Activated effector memory CD4-positive, alpha-beta T cell treated with anti-CD3 and anti-CD28 coated beads, Interleukin-2, amount 50 U/mL, for 16 hours (primary cell): ENCODE measurements at places on chromosomes 16 and 17.

GRCh38 chr17:58050966-58051365 lies 32.3 kb upstream of the DYNLL2 start:
- no peak for DNase-seq

GRCh38 chr17:35890774-35891155 lies 10.6 kb upstream of the CCL5 start:
- peak; percentile 66 for DNase-seq

DNA sequence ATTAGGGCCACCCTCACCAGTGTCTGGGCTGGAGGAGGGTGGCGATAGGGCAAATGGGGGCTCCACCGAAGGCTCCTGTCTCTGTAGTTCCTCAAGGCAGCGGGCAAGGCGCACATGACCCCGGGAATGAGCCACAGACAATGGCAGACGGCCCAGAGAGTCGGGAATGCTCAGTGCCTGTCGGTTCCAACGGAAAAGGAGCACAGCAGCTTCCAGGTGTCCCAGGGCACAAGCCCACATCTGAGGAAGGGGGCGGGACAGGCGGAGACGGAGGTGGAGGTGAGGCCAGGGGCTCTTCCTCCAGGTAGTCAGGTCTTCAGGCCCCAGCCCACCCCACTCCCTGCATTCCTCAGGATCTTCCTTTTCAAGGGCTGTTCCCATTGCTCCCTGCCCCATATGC lies 5.1 kb upstream of the SPAG7 start:
- no peak for DNase-seq

GRCh38 chr17:37168731-37169353 lies 206.9 kb upstream of the C17orf78 start:
- DNase-seq, result no peak

DNA sequence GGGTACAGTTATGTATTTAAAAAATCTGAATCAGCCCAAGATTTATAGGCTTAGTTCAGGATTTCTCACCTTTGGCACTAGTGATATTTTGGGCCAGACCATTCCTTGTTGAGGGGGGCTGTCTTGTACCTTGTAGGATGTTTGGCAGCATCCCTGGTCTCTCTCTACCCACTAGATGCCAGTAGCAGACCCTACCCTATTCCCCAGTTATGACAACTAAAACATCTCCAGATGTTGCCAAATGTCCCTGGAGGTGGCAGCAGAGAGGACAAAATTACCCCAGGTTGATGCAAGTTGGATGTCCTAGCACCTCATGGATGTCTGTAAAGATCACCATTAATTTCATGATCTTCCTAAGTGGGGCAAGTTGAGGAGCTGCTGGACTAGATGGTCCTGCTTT lies 45.8 kb downstream of the SYT17 start:
- no peak for DNase-seq

GRCh38 chr17:55625521-55625920 lies 97.1 kb downstream of the TMEM100 start:
- no peak for DNase-seq

DNA sequence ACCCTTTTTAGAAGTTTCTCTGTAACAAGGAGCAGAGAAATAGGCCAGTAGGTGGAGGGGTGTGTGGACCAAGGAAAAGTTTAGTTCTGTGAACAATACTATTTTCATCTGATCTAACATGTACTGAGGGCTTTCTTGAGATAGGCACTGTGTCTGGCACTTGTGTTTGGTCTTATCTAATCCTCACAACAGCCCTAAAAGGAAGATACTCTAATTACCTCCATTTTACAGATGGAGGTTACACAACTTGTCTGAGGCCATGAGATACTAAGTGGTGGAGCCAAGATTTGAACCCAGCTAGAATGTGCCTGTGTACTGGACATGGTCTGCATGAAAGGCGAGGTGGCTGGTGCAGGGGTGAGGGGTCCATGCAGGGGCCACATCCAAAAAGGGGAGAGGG lies 4.5 kb downstream of the TNFSF12 start:
- DNase-seq, result no peak

GRCh38 chr17:47898241-47898640 lies 2.2 kb downstream of the SP2 start:
- DNase-seq, result no peak

DNA sequence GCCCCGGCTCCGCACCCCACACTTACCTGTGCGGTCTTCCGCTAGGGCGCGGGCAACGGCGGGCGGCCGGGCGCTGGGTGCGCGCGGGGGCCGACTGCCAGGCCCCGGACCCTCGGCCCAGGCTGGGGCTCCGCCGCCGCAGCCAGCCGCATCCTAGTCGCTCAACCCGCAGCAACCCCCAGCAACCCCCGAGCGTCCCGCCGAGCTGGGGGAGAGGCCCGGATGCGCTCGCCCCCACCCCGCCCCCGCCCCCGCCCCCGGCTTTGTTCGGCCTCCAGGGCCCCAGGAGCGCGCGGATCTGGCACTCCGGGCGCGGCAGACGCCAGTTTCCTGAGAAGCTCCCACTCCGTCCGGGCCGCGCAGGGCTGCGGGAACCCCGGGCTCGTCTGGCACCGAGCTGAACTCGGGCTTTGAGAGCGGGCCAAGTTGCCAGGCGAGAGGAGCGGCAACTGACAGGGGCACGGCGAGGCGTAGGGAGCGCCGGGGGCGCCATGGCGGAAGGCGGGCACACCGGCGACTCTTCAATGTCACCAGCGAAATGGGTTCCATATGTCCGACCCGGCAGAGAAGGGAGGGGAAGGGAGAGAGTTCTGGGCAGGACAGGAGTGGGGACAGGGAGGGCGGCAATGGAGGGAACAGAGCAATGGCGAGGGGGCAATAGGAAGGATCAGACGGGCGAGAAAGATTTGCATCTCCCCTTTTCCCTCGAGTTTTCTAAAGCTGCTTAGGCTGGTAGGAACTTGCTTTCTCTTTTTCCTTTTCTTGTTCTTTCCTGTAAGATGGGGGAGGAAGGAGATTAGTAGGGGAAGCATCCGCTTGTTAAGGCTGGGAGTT lies 13.7 kb downstream of the HOXB4 start:
- DNase-seq, result no peak

GRCh38 chr17:17191961-17192381 lies 14.2 kb downstream of the PLD6 start:
- DNase-seq, result no peak

GRCh38 chr17:78046923-78047322 lies 81.6 kb downstream of the TMC6 start:
- DNase-seq, result no peak

DNA sequence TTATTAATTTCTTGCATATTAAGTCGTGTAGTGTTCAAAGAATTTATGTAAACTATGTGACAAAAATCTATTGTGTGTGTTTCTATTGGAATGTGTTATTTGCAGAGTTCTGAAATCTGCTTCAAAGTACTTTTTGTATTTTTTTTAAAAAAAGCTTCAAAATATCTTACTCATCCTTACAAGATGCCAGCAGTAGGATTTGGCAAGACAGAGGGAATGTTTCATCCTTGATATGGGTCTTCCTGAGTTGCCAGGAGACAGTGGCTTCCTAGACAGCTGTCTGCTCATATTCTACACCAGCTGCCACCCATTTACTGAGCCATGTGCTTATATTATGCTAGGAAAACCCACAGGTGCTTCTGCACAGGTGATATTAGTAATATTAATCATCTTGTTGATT lies 36.4 kb downstream of the EFCAB5 start:
- DNase-seq, result no peak

DNA sequence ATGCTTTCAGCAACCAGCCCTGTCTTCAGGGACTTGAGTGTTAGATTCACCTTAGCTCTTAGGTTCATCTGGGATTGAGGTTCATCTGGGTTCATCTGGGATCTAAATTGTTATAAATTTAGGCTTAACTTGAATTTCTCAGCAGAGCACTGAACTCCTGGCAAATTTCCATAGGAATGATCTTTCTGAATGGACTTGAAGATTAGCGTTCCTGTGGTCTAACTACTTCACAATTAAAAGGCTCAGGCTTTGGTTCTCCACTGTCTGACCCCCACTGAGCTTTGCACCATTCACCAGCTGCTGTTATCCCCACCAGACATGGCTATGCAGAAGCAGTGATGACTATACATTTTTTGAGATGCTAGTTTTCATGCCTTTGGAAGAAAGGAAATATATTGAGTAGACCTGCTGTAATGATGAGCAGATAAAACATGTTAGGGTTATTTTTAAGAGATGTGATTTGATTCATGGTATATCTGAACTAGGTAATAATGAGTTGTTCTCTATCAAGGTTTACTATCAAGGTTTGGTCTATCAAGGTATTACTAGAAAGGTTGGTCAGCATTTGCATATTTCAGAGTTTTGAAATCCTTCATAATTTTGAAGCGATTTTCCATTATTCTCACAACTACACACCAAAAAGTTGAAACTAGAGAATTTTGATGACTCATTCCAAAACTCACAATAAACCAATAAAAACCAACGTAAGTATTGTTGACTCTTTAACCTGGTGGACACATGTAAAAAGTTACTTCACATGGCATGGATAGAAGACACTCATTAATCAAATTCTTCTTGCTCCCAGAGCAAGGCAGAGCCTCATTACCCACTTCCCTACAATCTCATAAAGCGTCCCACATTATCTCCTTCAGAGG lies 71.7 kb downstream of the SNX11 start:
- no peak for DNase-seq

GRCh38 chr16:3650631-3651265 lies 3.7 kb upstream of the DNASE1 start:
- peak; percentile 19 for DNase-seq

- DNase-seq, result no peak
Observed at GRCh38 chr16:86046667-86047270, 147.8 kb downstream of the IRF8 start.

DNA sequence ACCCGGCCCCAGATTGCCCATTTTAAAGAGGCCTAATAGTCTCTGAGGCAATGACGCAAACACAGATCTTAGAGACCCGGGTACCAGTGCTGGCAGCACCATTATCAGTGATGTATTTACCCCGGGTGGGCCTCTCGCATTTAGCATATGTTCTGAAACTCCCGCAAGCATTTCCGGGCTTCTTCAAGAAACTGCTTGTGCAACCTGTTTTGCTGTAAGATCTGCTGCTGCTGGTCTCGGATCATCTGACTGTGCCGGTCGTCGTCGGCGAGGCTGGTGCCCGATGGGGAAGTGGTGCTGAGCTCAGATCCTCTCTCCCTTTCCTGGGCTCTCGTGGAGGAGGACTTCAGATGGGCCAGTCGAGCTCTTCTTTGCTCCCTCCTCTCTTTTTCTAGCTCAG lies 12.5 kb downstream of the CEP295NL start:
- peak; percentile 77 for DNase-seq

DNA sequence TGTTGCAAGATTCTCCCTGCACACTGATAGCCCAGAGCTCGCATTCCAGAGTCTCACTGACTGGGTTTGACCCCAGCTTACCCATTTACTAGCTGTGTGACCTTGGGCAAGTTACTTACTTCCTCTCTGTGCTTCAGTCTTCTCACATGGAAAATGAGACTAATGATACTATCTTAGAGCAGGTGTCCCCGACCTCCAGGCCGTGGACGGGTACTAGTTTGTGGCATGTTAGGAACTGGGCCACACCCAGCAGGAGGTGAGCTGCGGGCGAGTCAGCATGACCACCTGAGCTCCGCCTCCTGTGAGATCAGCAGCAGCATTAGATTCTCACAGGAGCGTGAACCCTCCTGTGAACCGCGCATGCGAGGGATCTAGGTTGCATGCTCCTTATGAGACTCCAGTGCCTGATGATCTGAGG lies 15.8 kb downstream of the ANKFY1 start:
- no peak for DNase-seq

- no peak for DNase-seq
Observed at GRCh38 chr17:66665194-66665593, 169.7 kb upstream of the CACNG5 start.

- DNase-seq, result peak; percentile 88
Observed at GRCh38 chr17:80991645-80992076, at the start of gene CHMP6. Gene CHMP6, plus strand, starts transcription at chr17:80991841. Its CDS starts 78 bp downstream, at chr17:80991919.

DNA sequence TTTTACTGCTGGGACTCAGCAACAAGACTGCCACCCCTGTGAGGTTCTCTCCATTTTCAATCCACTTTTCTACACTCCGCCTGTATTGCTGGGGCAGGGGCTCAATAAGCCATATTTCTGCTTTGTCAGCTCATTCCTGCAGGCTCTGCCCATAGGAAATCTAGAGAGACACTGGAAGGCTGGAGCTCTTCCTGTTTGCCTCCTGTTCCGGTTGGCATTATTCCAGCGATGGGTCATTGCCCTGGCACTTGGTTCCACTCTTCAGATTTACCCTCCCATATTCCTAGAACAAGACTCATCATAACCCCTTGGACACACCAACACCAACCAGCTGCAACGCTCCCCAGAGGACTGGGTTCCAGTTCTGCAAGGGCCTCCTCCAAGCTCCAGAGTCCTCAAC lies 210.4 kb downstream of the CA10 start:
- DNase-seq, result no peak

DNA sequence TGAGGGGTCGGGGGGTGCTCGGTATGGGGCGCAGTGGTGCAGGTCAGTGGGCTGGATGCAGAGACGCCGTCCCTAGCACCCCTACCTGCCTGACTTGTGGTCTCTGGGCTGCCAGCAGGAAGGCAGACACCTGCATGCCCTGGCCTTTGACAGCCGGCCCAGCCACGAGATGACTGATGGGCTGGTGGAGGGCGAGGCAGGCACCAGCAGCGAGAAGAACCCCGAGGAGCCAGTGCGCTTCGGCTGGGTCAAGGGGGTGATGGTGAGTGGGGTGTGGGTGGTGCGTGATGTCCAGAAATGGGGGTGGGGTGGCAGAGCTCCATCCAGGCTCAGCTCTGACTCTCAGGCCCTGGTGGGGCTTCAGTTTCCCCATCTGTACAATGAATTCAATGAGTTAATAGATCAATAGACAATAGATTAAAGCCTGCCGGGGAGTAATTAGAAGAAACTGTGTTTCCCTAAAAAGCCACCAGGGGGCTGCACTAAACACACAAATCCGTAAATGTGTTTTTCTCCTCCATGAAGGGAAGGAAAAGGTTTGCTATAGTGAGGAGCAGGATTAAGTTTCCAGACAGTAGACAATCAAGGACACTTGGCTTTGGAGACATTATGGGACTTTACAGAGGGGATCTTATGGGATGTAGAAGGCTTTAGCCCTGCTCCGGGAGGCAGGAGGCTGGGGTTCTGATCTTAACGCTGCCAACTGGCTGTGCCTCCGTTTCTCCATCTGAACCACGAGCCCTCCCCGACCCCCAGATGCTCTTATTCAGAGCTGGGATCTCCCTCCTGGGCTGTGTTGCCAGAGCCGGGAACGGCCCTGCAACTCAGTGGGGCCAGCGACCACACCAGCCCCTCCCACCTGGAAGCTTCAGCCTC lies 2.2 kb downstream of the SLC12A3 start:
- peak; percentile 69 for DNase-seq

DNA sequence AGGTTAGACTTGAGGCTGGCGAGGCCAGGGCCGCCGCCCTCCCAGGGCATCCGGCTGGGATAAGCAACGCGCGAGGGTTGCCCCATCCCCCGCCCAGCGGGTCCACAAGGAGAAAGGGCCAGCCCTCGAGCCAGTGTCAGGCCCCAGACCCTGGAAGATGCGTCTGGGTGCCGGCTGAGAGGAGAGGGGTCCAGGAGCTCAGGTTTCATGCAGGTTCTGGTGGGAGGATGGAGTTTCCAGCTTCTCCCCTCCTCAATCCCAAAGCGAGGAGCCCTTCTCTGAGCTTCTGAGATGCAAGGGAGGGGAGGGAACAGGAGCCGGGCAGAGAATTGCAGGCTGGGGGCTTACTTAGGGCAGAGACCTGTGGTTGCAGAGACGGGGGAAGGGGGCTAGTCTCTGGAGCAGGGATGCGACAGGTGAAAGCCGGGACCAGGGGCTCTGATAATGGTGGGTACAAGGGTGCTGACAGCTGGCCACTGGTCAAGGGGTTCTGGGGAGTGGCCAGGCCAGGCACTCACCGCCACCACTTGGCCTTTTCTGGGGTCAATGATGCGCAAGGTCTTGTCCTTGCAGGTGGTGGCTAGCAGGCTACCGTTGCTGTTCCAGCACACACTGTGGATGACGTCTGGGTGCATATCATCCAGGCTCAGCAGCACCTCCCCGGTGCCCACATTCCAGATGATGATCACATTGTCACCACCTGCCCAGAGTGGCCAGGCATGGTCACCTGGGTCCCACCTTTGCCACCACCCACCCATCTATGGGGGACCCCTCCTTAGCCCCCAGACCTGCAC lies 4.2 kb downstream of the CORO6 start:
- DNase-seq, result no peak
